RCC 7860 (cell line): ENCODE measurements at places on chromosomes 16 and 17.

DNA sequence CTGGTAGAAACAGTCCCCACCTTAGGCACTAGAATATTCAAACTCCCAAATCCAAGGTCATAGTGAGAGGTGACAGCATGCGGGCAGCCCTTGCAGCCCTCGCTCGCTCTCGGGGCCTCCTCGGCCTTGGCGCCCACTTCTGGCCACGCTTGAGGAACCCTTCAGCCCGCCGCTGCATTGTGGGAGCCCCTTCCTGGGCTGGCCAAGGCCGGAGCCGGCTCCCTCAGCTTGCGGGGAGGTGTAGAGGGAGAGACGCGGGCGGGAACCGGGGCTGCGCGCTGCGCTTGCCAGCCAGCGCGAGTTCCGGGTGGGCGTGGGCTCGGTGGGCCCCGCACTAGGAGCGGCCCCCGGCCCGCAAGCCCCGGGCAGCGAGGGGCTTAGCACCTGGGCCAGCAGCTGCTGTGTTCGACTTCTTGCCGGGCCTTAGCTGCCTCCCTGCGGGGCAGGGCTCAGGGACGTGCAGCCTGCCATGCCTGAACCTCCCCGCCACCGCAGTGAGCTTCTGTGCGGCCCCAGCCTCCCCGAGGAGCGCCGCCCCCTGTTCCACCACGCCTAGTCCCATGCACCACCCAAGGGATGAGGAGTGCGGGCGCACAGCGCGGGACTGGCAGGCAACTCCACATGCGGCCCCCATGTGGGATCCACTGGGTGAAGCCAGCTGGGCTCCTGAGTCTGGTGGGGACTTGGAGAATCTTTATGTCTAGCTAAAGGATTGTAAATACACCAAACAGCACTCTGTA, 45.0 kb downstream of the KPNA2 start:
- no peak for DNase-seq

DNA sequence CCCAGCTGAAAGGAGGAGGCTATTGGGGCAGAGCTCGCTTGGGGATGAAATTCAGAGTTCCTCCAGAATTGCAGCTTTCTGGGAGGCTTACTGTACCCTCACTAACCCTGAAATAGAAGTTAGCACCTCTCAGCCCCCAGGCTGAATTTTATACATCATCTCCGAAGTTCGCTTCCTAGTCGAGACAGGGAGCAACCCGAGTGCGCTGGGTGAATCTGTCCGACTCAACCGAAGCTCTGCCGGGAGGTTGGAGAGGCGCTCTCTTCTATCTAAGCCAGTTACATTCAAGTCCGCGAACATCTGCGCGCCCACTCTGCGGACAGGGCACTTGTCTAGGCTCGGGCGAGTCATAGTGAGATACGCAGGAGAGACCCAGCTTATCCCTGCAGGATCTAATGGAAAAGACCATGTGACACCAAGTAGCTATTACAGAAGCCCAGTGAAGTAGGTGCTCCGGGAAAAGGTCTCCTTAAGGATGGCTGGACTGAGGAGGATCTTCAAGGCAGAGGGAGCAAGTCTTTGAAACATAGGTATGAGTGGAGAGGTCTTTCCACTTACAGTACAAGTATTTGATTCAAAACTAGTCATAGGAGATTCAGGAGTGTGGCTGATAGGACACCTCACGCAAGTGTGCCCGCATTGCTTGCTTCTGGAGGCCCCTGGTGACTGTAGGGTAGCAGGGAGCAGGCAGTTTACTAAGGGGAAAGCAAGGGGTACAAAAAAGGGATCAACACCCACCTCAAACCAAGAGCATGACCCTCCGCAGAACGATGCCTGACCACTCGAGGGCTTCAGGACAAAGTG, 646 bp upstream of the HES7 start:
- DNase-seq = no peak

DNA sequence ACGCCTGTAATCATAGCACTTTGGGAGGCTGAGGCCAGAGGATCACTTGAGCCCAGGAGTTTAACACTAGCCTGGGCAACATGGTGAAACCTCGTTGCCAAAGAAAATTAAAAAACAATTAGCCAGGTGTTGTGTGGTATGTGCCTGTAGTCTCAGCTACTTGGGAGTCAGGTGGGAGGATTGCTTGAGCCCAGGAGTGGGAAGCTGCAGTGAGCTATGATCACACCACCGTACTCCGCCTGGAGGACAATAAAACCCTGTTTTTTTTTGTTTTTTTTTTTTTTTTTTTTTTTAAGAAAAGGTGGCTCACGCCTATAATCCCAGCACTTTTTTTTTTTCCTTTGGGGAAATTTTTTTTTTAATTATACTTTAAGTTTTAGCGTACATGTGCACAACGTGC, 26.1 kb downstream of the RAP1GAP2 start:
- DNase-seq = no peak

GRCh38 chr17:45397796-45398195, 34.9 kb downstream of the ARHGAP27 start:
- no peak for DNase-seq

- no peak for DNase-seq
These were observed 281.5 kb downstream of the HS3ST3A1 start for GRCh38 chr17:13320046-13320785.

DNA sequence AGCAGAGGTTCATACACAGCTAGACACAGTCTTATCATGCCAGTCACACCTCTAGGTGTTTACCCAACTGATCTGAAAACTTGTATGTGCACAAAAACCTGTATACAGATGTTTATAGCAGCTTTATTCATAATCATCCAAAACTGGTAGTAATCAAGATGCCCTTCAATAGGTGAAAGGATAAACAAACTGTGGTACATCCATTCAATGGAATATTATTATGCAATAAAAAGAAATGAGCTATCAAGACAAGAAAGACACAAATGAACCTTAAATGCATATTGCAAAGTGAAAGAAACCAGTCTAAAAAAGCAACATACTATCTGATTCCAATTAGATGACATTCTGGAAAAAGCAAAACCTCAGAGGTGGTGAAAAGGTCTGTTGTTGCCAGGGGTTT, 47.6 kb upstream of the CNEP1R1 start:
- no peak for DNase-seq

- DNase-seq = no peak
These were observed 78.4 kb upstream of the NKD1 start for GRCh38 chr16:50469744-50470321.

DNA sequence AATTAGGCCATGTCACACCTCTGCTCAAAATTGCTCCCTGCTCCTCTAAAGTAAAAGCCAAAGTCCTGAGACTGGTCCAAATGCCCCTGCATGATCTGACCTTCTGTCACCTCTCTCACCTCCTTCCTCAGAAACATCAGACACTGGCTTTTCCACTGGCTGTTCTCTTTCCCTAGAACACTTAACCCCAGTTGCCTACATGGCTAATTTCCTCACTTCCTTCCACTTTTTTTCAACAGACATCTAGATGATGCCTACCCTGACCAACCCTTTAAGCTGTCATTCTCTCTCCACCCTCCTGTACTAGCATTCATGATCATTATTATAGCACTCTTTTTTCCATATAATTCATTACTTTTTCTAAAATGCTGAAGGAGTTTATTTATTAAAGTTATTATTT, 31.0 kb downstream of the CCT6B start:
- no peak for DNase-seq

- DNase-seq = no peak
These were observed 4.2 kb downstream of the ATP2A3 start for GRCh38 chr17:3959921-3960601.

- DNase-seq = peak; percentile 98
These were observed 98.6 kb upstream of the CHMP6 start for GRCh38 chr17:80892900-80893603.

DNA sequence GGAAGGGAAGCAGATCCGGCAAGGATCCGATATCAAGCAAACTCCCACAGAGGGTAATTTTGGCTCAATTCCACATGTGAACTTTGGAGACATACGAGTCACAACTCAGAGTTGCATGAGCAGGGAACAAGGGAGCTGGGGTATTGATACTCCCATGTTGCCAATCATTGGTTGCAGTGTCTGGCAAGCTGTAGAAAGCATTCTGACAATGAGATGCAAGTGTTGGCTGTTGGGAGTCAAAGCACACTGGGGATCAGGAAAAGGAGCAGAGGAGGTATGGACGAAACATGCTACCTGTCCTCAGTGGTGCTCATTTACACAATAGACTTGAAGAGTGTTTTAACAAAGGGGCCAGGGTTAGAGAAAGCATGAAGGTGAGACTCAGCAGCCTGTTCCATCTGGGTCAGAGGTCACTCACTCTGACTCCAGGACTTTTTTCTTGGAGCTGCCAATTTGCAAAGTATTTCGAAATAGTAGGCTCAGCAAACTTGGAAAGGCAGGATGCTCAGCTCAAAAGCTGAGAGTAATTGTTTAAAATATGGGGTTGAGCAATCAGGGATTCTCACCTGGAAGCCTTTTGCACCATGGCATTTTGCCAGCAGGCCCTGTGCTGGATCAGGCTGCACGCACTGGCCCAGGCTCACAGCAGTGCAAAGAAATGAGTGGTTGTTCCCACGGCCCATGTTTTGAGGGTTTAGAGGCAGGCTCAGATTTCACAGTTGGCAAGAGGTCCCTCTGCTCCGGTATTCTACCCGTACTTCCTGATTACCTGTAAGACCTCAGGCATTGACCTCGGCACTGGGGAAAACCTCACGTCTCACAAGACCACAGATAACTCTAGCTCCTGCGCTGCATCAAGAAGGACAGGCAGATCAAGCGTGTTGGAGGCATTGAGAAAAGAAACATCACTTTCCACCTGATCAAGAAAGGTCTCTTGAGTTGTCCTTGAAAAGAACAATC, 17.6 kb upstream of the NKD1 start:
- no peak for DNase-seq

- DNase-seq = no peak
These were observed 7.2 kb upstream of the AGRP start for GRCh38 chr16:67490335-67491096.

GRCh38 chr17:71975331-71975801, 145.5 kb upstream of the SOX9 start:
- no peak for DNase-seq

- DNase-seq = no peak
These were observed 33.8 kb downstream of the PCTP start for GRCh38 chr17:55784666-55785065.

- DNase-seq = no peak
These were observed 1.5 kb upstream of the CD79B start for GRCh38 chr17:63933598-63933997.

- DNase-seq = no peak
These were observed 25.9 kb downstream of the NMT1 start for GRCh38 chr17:45086865-45087503.

GRCh38 chr17:15436473-15437302, 30.7 kb downstream of the CDRT4 start:
- DNase-seq = peak; percentile 7

DNA sequence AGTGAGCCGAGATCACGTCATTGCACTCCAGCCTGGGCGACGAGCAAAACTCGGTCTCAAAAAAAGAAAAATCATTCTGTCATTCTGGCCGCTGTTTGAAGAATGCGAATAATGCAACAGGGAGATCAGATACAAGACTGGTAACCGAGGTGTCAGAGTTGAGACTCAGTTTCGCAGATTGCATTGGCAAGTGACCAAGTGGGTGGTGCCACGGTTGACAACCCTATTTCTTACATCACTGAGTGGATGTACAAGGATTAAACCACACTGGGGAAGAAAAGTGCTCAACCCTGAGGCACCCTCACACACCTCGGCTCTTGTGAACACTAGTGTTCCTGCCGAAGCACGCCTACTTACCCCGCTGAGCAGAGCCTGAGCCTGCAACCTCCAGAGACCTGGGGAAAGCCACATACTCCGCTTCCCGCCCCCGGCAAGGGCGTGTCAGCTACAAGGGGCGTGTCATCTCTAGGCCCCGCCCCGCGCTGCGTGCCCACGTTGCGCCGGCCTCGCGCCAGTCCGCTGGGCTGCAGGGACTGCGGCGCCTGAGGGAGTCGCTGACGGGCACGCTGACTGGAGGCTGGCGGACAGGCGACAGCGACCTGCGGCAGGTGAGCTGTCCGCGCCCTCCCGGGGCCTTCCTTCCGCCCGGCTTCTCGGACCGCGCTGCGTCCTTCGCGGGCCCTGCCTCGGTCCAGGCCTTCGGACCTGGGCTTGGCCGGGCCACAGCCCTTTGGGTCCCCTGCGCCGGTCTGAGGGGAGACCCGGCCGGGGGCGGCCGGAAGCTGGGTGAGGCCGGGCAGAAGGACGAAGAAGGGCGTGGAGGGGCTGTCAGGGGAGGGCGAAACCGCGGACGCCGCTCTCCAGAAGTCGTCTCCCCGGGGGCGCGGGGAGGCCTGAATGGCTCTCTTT, at the start of gene HMOX2:
HMOX2 (plus strand) TSS at position 519 of the 909 bp plus-strand sequence. CDS start 29,127 bp downstream, outside the sequence.
- DNase-seq = peak; percentile 91

DNA sequence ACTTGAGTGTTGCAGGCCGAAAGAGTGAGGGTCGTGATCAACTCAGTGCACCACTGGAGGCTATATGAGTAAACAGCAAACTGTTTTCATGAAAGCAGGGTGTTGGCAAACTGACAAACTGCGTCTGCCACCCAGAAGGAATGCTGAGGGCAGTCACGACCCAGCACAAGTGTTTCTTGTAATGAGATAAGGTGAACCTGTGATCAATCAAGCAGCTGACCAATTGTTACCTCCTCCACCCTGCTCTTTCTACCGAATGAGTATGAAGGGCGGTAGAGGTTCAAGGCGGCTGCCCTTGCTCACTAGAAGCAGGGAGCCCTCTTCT, 5.5 kb upstream of the SRL start:
- DNase-seq = no peak

GRCh38 chr17:3603119-3603869, 5.9 kb downstream of the TRPV1 start:
- DNase-seq = no peak
